CD4-positive, alpha-beta T cell treated with Interleukin-4 for 4 hours (primary cell): ENCODE measurements at places on chromosomes 11 and 22.
A peak's percentile ranks its signal among the peaks of the same experiment; 100 is the strongest.

DNA sequence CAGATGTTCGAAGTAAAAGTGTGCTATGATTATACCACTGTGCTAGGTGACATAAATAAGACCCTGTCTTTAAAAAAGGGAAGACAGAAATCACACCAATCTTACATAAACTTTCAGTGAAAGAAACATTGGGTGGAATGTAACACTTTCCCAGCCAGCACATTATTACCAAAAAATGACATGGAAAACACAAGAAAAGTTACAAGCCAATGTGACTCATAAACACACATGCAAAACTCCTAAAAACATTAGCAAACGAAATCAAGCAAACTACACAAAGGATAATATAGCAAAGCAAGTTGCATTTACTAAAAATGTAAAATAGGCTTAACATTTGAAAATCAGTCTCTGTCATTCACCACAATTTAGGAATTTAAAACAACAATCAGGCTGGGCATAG is 47.0 kb downstream of the SBF2 start:
- DNase-seq, result no peak

- peak; percentile 20 for DNase-seq
Measured at GRCh38 chr22:43884600-43885318, 7.1 kb downstream of the PNPLA5 start.

DNA sequence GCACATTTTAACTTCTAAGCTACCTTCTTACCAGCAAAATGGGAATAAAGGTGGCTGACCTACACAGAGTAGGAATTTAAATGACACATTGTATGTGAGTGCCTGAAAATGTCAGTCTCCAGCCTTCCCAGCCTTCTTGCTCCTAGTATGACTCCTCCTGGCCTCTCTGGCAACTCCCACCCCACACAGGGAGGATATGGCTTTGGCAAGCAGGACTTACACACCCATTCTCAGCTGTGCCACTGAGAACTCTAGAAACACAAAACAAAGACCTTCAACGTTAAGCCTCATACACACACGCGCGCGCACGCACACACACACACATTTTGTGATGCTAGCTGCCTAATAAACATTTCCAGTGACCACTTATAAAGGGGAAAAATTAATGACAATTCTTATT is 65.8 kb downstream of the PACSIN2 start:
- no peak for DNase-seq

DNA sequence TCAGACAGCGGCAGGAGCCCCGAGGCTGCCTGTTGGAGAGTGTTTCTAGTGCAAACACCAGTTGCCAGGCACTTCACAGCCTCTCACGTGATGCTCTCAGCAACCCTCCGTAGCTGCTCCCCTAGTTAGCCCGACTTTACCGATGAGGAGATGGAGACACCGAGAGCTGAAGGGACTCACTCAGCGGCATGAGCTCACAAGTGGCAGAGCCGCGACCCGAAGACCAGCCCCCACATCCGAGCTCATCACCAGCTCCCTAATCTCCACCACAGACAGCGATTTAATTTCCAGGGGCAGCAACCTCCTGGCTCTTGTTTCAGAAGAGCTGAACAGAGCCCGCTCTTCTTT is 28.7 kb upstream of the RTL6 start:
- DNase-seq, result no peak

DNA sequence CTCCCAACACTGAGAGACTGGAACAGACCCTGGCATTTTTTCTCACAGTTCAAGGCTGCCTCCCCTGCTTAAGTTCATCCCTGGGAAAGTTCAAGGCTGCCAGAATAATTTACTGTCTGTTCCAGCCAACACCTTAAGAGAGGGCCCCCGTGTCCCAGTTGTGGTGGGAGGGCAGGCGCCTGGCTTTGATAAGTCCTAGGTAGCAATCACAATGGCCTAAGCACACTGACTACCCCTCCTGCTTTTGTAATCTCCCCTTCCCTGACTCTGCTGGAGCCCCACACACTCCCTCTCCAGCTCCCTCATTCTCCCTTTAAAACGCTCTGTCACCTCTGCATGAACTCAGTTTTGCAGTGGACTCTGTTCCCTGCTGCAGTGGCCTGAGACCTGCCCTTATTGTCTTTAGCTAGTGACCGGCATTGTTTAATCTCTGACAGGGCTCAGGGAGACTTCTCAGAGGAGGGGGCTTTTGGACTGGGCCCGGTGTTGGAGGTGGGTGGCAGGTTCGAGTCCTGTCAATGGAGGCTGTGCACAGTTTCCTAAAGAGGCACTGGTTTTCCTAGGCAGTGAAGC is 507.2 kb downstream of the TBC1D22A start:
- DNase-seq, result no peak

DNA sequence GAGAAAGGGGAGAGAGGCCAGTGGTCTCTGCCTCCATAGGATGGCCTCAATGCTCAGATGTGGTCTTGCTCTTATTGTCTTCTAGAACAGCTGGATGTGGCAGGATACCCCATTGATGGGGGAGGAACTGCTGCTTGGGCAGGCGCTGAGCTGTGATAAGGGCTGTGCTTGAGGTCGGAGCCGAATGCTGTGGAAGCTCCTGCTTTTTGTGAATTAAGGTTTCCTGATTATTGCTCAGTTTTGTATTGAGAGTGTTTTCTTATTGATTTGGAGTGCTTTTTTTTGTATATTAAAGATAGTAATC is 57.2 kb downstream of the CABIN1 start:
- DNase-seq, result no peak

- no peak for DNase-seq
Measured at GRCh38 chr11:5992604-5993251, 5.9 kb upstream of the OR52L1 start.

- no peak for DNase-seq
Measured at GRCh38 chr11:73024639-73025038, 117.5 kb downstream of the FCHSD2 start.

DNA sequence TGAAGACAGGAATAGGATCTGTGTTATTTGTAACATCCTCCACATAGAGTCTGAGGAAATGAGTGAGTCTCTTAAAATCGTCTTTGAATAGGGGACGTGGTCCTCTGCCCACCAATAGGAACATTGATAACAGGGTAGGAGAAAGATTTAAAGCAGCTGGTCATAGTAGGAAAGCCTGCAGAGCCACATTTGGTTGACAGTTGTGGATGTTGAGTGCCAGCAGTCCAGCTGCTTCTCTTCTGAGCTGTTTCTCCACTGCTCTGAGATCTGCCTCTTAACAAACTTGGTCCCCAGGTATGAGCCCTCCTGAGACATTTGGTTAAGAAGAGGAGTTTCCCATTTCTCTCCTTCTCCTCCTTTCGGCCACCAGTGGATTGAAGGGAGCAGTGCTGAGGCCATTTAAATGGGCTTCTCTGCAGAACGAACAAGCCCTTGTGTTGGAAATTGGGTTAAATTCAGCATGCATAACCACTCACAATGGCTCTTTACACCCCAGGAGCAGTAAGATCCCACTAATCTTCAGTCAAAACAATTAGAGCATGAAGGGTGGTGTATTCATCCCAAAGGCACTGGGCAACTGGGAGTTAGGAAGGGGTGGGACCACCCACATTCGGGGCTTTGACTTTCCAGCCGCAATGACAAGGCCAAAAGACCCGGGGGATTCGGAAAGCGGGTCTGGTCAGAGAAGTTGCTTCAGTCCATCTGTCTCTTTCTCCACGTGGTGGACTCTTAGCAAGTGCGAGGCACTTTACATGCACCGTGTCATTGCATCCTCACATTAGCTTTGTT is 32.3 kb downstream of the MIAT start:
- no peak for DNase-seq

- DNase-seq, result no peak
Measured at GRCh38 chr11:1073261-1073724, 1.4 kb upstream of the MUC2 start.

DNA sequence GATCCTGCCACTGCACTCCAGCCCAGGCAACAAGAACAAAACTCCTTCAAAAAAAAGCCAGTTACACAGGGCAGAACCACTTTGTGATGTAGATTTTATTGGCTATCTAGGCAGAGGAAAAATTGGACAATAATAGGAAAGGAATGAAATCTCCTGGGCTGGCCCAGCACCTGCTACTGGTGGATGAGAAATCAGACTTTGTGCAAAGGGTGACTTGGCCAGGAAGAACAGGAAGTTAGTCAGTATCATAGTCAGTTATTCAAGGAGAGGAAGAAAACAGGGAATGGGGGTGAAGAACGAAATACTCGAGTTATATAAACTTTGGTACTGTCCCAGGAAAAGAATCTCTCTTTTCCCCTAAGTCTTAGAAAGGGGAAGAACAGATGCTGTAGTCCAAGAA is 11.0 kb upstream of the SPTBN2 start:
- no peak for DNase-seq

- DNase-seq, result no peak
Measured at GRCh38 chr22:48207919-48208535, 1445.6 kb downstream of the TBC1D22A start.
